ENCODE measurements at places on chromosomes 3 and 15.

DNA sequence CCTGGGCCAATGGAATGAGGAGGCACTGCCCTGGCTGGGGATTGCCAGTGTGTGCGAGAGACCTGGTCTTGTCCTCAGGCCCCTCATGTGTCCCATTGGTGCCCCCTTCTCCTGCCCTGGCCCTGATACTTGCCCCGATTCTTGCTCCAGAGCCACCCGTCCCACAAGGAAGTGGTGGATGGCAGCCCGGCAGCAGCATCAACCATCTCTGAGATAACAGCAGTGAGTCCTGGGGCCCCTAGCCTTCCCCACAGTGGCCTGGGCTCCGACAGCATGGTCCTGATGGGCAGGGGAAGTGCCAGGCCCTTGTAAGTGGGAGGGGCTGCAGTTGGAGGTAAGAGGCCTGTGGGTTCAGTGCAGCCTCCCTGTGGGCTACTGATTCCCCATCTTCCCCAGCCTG lies 15.4 kb downstream of the VILL start:
- DNase-seq = no peak

DNA sequence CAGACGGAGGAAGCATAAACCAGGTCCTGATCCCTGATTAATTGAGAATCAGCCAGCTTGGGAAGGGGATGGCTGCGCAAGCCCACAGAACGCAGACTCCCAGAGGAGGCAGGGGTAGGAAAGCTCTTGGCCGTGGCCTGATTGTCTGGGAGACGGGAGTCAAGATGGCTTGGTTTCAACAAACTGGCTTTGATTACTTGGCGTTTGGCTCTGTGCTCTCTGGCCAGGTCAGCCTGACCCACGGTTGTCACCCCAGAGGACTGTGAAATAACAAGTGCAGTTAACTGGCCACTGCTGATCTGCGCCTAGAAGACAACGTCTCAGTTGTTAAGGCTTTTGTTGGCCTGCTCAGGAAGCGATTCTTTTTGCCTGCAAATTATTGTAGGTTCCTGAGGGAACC lies 387.0 kb upstream of the PROK2 start:
- DNase-seq = no peak

DNA sequence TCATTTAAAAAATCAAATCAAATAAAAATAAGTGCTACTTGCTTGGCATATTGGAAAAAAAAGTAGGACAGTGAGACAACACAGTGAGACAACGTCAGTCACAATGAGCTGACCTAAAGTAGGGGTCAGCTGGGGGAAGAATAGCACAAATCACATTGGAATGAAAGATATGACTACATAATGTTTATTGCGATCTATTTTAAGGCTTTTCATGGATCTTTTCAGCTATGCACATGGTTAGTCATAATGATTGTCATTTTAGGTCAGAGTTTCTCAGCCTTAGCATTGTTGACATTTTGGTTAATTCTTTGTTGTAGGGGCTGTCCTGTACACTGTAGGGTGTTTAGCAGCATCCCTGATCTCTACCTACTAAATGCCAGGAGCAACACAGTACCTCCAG lies 44.5 kb downstream of the CMSS1 start:
- no peak for DNase-seq

DNA sequence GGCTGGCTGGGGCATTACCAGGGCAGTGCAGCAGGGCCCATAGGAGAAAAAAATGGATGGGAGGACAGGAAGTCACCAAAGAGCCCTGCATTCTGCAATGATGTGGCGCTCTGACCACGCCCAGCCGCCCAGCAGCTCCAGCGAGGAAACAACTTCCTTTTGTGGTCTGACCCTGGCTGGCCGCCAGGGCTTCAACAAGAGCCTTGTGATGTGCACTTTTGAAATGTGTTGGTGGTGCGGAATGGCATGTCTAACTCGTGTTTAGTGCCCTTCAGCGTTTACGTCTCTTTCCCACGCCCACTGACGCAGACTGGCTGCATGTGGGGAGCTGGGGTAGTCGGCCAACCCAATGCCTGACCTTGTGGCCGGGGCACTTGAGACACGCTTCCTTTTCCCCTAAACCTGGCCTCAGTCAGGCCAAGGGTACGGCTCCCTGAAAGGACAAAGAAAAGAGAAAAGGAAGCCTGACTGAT lies 81.9 kb upstream of the CTNNB1 start:
- no peak for DNase-seq

GRCh38 chr15:87940768-87941167 lies 315.8 kb downstream of the NTRK3 start:
- DNase-seq = no peak

GRCh38 chr3:62700357-62700756 lies 174.9 kb downstream of the CADPS start:
- no peak for DNase-seq

DNA sequence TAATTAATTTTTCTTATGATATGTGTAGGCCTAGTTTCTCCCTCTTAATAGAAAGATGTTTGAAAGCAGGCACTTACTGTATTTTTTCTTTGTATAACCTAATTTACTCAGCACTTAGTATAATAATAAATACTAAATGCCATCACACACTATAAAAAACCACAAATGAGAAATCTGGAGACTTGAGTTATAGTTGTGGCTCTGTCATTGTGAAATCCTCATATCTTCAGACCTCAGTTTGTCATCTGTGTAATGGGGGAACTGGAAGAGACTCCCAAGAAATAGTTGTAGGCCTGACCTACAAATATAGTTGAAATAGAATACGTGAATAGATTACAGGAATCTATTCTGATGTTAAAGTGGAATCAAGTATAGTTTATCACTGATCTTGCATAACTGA lies 287.6 kb upstream of the DPH6 start:
- DNase-seq = no peak

- no peak for DNase-seq
These were observed 47.0 kb upstream of the TRIM42 start for GRCh38 chr3:140630866-140631265.

DNA sequence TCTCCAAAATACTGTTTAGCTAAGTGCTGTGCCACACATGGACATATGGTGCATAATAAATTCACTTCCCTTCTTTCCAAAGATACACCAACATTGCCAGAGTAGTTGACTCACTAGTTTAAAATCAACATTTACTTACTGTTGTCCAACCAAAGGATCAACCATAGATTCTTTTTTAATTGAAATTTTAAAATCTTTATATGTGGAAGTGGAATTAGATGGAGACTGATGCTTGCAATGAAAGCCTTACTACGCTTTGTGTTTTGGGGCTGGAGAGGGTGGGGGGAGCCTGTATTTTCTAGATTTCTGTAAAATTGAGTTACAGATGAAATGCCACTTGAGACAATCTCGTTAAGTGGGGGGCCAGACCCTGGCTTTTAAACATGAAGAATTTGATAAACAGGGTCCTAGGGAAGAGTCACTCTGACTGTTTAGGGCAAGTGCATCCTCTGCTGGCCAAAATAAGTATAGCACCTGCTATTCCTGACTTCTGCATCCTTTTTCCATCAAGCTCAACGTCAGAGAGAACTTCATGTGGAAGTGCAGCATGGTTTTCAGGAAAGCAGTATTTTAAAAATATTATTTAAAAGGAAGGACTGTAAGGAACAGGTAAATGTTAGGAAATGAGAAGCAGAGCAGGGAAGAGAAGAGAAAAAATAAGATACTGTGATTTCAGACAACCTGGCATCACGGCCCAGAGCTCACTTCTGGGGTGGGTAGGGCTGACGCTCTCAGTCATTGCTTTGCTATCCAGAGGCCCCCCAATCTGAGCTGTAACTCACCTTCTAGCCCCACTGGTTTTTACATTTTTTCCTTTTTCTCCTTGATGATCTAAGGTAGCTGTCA lies 76.7 kb downstream of the BOC start:
- DNase-seq = peak; percentile 34

GRCh38 chr3:138824114-138824506 lies 10.6 kb downstream of the PIK3CB start:
- DNase-seq = no peak

DNA sequence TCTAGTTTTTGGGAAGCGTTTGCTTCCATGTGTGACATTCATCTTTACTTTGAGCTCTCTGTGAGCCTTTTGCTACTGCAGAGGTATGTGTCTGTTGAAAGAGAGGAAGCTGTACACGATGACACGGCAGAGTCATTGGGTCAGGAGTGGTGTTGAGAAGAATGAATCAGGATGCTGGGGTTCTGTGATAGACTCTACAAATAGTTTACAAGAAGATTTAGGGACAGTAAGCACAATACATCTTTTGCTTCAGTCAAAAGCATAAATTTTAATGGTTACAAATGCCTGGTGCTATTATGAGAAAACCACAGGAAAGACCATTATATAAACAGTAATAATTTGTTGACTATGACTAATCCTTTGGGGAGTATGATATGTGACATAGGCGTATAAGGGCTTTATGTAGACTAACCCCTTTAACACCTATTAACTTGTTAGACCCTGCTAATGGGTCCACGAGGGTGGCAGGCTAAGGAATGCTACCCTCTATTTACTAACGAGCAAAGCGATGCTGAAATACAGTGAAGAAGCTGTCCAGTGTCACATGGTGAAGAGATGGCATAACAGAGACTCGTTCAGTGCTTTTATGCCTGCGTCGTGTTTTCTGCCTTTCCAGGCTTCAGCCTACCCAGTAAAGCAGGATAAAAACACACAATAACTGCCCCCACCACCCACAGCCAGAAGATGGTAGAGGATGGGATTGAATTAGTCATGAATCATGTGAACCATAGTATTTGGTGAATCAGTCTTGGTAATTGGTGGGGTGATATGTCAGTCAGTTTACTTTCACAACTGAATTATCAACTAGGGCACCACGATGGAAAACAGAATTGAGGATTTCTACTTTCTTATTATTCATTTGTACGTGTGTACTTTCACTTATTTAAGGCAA lies 118.8 kb downstream of the LPP start:
- no peak for DNase-seq

All from NCI-H2081 treated with DMSO at 0.1 percent for 48 hours (cell line).